Body of pancreas (tissue), 4 donors: ENCODE measurements at places on chromosomes 2 and 18. TPM values are rescaled to one million over a fixed set of nuclear protein-coding genes. Genes with fewer than 3 reads are reported as not detected.

Gene FAM98A
- total RNA-seq = 20.1 TPM

Gene EVX2
- not detected for total RNA-seq

Gene TP53I3
- 18.5 TPM for total RNA-seq

GRCh38 chr2:37867166-37867565 is 57.9 kb upstream of the RMDN2 start:
- no peak overlapping the region for H3K27ac ChIP-seq
- DNase-seq = no peak
- H3K4me1 ChIP-seq = peaks cover 13% of the 10 kb centered on the region

DNA sequence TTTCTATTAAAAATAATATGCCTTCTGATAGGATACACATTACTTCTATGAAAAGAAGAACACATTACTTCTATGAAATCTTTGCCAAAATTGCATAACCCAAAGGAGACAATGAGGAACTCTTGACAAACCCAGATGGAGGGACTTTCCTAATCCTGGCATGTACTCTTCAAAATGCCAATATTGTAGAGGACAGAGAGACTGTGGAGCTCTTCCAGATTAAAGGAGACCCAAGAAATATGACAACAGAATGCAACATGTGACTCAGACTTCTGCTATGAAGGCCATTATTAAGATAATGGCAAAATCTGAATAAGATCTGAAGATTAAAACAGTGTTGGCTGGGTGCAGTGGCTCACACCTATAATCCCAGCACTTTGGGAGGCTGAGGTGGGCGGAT is 22.2 kb downstream of the SOWAHC start:
- H3K27me3 ChIP-seq = no peaks in the 10 kb centered on the region
- H3K27ac ChIP-seq = no peak overlapping the region
- H3K36me3 ChIP-seq = no peaks in the 10 kb centered on the region

- no peak overlapping the region for H3K27ac ChIP-seq
- no peak for DNase-seq
- no peak overlapping the region for H3K4me3 ChIP-seq
- no peaks in the 10 kb centered on the region for H3K27me3 ChIP-seq
Measured at GRCh38 chr2:196225213-196225612, 53.8 kb upstream of the STK17B start.
